NCI-H748 treated with DMSO at 0.1 percent for 48 hours (cell line): ENCODE measurements at places on chromosomes 11 and 22.

GRCh38 chr22:38125038-38125610, 14.6 kb upstream of the BAIAP2L2 start:
- no peak for DNase-seq

DNA sequence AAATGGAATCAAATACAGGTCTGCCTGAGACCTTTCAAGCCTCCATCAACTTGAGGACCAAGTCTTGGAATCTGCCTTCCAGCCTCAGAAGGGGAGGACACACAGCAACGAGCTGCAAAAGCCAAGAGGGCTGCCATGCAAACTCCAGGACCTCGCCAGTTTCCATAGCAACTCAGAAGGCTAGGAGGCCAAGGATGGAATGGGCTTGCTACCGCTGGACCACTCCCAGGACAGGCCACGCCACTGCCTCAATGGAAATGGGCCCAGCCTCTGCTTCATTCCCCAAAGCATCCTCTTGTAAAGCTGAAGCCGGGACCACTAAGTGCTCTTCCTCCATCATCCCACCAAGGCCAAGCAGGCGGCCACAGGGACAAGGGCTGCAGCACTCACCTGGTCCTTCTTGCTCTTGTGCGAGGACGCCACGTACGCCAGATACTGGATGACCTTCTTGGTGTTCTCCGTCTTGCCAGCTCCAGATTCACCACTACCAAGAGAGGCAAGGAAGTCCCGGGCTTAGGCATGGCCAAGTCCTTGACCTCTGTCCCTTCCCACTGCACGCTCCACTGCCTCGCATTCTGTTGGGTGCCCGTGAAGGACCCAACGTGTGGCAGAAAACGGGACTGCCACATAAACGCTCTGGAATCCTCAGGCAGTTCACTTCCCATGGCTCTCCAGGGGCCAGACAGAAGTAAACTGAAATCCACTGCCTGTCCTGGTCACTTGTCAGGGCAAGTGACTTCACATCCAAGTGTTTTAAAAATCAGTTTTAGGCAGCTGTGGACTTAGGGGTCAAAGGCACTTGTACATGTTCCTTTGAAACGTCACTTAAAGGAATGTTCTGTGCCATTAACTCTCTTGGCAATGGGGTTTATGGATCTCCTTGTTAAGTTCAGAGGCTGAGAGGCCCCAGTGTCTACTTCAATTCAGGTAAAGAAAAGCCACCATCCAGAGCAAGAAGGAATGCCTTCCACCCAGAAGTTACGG, 61.3 kb downstream of the MYH9 start:
- no peak for DNase-seq

DNA sequence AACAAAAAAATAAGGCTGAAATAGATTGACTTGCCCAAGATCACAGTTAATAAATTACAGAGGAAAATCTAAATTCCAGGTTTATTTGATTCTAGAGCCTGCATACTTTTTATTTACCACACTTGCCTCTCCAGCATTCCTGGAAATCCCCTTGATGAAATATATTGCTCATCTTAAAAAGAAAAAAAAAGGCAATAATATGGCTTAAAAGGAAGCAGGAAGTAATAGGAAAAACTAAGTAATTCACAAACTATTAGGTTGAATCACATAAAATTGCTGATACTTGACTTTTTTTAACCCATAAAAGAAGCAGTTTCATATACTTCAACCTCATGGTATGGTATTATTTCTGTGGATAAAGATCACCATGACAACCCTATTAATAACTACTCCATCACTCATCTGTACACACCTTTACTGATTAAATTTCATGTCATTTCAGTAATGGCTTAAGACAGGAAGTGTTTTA, 52.9 kb downstream of the COPB1 start:
- DNase-seq = no peak

GRCh38 chr22:24140357-24140756, 40.9 kb upstream of the SUSD2 start:
- no peak for DNase-seq

GRCh38 chr11:31652528-31652927, 143.0 kb downstream of the ELP4 start:
- DNase-seq = no peak

GRCh38 chr11:105838668-105839384, 183.2 kb downstream of the MSANTD4 start:
- DNase-seq = no peak

DNA sequence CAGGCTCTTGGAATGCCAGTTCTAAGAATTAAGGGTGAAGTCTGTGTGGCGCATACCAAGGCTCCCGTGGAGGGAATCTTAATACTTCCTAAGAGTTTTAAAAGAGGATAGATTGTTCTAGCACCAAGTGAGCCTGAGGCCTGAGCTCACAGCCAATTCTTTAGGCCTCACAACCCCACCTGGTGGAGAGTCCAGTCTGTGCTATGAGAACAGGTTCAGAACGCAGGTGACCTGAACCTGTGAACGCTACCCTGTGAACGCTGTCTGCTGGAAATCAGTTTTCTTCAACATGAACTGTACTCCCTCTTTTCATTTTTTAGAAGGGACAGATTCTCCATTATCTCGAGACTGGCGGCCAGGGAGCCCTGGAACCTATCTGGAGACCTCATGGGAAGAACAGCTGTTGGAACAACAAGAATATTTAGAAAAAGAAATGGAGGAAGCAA, 43.2 kb upstream of the DLAT start:
- DNase-seq = no peak

GRCh38 chr11:120215634-120216033, 4.8 kb downstream of the OAF start:
- DNase-seq = no peak
